H1 (cell line): ENCODE measurements at places on chromosomes 7 and 10.

DNA sequence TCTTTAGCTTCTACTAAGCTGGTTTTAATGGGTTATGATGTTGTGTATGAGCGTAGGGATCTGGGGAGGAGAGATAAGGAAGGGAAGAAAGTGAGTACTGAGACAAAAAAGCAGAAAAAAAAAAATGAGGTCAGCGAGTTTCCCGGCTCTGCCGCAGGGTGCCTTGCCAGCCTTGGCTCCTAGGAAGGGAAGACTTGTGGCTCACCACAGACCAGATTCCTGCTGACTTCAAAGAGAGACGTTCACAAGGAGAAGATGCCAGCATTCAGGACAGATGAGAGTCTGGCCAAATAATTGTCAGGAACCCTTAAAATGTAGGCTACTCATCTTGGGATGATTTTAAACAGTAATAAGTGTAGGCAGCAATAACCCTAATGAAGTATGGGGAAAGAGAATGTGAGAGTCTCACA is 11.4 kb upstream of the FAS start:
- DNase-seq = no peak

GRCh38 chr7:102004229-102004628 is 186.8 kb downstream of the CUX1 start:
- no peak for DNase-seq

GRCh38 chr7:105581066-105581811 is at the start of gene EFCAB10:
TSS of gene EFCAB10 (minus strand) at chr7:105581493. CDS start at chr7:105581463, 30 bp downstream.
- peak; percentile 96 for DNase-seq

DNA sequence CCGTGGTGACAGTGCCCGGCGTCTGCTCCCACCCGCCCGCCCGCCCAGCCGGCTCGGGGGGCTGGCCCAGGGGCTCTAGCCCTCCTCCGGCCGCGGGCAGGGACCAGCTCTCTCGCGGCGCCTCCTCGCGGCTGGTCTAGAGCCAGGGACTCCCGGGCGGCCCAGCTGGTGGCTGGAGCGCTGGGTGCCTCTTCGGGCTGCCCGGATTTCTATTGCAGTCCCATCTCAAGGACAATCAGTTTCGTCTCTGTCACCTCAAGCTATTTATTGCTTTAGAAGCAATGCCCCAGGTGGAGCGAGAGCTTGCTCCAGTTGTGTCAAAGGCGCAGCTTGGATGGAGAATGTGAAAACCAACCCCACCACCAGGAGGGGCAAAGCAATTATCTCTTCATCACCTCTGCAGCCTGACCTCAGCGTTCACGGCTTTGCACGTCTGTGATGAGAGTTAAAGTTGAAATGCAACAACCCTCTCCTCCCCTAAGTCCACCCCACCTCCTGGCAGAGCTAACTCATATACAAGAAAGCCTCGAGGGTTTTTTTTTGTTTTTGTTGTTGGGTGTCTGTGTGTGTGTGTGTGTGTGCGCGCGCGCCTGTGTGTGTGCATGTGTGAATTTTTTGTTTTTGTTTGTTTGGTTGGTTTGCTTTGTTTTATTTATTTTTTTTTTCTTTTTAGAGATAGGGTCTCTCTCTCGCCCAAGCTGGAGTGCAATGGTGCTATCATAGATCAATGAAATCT is at the start of gene ITGA8:
Gene ITGA8 (minus strand): TSS at position 24 of the 736 bp plus-strand sequence. CDS start 151 bp downstream, outside the sequence.
- no peak for DNase-seq

GRCh38 chr7:104794154-104794553 is 219.9 kb upstream of the KMT2E start:
- no peak for DNase-seq

DNA sequence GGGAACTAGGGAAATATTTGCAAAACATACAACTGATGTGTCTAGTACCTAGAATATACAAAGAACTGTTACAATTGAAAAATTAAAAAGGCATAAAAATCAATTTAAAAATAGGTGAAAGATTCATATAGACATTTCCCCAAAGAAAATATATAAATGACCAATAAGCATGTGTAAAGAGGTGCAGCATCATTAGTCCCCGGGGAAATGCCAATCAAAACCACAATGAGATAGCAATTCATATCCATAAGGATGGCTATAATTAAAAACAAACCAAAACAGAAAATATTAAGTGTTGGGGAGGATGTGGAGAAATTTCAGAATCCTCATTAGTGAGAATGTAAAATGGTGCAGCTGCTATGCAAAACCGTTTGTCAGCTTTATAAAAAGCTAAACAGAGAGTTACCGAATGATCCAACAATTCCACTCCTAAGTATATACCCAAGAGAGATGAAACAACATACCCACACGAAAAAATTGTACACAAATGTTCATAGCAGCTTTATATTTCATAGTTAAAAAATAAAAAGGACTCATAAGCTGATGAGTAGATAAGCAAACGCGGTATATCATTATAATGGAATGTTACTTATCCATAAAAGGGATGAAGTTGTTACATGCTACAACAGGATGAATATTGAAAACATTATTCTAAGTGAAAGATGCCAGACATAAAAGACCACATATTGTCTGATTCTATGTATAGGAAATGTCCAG is 210.1 kb upstream of the INHBA start:
- no peak for DNase-seq

DNA sequence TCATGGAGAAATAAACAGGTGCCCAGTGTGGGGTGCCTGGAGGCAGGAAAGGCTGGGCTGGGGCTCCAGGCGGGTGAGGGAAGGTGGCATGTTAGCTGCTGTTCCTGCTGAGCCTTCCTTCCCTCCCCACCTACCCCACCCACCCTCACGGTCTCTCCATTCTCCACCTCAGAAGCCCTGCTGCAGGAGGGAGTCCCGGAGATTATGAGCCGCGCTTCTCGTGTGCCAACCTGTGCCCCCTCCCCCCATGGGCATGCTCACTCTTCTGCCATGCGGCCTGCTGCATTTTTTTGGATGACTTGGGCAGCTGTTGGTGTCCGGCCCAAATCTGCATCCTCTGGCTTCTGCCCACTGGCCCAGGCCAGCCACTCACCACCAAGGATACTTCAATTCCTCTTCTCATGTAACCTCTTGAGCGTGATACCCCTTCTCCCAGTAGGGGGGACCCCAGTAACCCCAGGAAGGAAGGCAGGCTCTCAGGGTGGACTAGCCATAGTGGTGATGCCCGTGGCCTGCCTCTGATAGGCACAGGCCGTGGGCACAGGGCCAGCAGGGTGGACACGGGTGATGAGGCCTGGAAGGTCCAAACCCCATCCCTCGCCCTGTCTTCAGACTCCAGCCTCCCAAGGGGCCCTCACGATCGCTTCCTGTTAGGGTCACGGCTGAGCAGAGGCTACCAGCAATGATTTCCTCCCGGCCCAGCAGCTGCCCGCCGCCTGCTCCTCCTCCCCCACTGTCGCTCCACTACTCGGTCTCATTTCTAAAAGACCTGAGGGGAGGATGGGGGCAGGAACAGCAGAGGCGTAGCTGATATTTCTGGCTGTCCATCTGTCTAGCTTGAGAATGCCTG is 27.8 kb downstream of the UNC5B start:
- no peak for DNase-seq

DNA sequence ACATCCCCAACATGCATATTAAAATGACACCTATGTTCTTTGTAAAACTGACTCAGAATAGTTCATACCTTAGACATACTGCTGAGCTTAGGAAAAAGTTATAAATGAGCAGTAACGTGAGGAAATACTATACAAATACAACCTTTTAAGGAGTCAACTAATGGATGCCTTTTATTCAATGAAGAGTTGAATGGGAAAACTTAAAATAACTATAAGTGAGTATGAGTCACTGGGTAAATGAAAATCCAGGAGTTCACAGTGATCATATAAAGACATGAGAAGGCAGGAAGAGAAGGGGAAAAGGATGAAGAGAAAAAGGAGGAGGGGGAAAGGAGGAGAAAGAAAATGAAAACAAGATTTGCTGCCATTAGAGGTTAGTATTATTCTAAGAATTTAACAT is 157.8 kb upstream of the PCDH15 start:
- DNase-seq = no peak

DNA sequence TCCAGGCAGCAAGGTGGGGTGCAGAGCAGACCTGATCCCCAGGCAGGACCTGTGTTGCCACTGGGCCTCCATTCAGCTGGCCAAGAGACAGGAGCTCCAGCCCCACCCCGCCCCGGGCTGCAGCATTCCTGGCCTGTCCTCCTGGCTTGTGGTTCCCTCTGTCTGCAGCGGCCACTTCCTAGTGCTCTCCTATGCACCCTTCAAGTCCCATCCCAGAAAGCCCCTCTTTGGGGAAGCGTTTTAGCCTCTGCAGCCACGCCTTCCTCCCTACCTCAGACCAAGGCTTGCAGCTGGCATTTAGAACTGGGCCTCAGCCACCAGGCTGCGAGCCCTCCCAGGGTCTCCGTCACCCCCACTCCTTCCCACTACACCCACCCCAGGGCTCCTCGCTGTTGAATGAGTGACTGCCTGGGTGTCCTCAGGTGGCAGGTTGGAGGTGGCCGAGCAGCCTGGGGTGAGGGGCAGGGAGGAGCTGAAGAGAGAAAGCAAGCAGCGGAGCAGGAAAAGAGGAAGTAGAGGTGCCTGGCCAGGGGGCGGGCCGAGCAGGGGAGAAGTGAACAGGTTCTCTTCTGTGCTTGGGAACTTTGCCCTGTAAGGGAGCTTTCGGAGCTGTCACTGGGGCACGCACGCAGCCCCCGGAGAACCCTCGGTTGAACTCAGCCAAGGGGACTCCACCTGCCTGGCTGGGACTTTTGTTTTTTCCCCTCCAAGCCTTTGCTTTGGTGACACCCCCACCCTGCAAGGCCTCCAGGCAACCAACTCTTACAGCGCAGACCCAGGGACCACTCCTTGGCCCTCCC is 109.1 kb upstream of the TNRC18 start:
- no peak for DNase-seq

DNA sequence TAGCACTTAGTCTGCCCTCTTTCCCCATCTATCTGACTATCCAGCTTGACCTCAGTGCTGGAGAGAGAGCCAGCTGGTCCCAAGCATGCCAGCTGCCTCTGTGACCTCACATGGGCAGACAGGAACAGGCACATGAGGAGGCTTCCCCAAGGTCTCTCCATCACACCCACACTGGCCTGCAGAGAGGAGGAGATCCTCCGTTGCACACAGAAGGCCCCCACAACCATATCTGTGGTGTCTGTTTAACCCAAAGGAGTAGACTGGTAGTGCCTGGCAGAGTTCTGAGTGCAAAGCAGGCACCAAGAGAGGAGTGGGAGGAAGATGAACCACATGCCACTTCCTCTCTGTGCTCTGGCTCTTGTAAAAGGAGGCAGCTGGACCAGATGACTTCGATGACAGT is 4.8 kb upstream of the ANK3 start:
- no peak for DNase-seq

DNA sequence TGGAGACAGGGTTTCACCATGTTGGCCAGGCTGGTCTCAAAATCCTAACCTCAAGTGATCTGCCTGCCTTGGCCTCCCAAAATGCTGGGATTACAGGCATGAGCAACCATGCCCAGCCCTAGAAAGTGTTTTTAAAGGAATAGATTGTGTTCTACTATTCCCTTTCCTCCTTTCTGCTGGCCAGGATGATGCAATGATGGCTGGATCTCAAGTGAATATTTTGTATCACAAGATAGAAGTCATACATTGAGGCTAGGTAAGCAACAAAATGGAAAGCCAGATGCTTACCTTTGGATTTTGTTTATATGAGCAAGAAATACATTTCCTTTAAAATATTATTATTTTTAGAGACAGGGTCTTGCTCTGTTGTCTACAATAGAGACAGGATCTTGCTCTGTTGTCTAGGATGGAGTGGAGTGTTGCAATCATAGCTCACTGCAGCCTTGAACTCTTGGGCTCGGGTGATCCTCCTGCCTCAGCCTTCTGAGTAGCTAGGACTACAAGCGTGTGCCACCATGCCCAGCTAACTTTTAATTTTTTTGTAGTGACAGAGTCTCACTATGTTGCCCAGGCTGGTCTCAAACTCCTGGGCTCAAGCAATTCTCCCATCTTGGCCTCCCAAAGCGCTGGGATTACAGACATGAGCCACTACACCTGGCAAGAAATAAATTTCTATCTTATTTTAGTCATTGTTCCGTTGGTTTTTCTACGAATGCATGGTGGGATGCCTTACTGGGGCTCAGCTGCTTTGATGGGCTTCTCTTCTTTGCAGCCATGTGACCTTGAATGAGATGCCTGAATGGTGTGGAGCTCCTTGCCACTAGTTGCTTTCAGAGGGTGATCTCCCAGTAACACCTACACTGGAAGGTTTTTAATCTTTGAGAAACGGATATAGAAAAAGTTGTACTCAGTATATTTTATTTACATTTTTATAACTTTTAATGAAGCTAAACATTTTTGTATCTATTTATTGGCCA is 5.8 kb upstream of the AEBP1 start:
- DNase-seq = no peak

DNA sequence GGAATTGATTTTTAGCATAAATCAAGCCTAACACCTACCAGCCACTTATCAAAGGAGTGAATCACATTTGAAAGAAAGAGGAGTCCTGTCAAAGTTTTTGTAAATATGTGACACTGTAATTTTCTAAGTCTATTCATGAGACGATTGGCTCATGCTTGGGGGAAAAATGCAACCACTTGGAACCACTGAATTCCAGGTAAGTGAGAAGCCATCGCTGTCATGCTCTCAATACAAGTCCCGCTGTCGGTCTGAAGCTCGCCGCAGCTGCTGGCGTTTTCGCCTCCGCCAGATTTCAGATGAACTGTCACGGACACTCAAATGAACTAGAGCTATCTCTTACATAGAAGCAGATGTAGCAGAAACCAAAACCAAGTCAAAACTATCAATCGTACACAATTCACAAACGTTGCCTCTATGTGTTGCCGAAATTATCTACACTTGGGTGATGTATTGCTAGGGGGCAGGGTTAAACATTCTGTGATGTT is 279.8 kb upstream of the FZD8 start:
- DNase-seq = no peak

GRCh38 chr10:102117391-102118159 is 2.6 kb downstream of the LDB1 start:
- DNase-seq = peak; percentile 73

DNA sequence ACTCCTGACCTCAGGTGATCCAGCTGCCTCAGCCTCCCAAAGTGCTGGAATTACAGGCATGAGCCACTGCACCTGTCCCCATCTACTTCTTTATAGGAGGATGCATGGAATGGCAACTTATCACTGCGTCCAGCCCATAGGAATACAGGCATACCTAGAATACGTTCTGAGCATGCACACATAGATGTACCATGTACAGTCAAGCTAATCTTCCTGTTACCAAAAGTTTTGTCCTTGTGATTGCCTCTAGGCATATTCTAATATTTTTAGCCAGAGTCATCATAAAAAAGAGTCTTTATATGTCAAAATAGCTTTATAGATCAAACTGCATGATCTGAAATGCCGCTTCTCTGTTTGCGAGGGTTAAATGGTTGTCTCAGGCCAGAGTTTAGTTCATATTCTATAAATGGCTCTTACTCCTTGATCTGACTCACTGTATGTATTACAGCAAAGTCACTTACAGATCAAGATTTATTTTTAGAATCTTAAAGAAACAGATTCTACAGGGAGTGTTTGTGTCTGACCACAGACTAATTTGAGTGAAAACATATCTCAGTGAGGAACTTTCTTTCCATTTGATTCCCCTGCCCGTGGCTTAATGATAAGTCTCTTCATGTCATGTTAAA is 210.9 kb downstream of the CREB5 start:
- no peak for DNase-seq

GRCh38 chr10:12588091-12588860 is 238.9 kb downstream of the CAMK1D start:
- no peak for DNase-seq

GRCh38 chr7:48144291-48144768 is 26.9 kb upstream of the ABCA13 start:
- no peak for DNase-seq

- peak; percentile 74 for DNase-seq
These were observed 2.3 kb downstream of the HKDC1 start for GRCh38 chr10:69222157-69223027.
